NCI-H1092 (cell line): ENCODE measurements at places on chromosomes 11 and 22.

DNA sequence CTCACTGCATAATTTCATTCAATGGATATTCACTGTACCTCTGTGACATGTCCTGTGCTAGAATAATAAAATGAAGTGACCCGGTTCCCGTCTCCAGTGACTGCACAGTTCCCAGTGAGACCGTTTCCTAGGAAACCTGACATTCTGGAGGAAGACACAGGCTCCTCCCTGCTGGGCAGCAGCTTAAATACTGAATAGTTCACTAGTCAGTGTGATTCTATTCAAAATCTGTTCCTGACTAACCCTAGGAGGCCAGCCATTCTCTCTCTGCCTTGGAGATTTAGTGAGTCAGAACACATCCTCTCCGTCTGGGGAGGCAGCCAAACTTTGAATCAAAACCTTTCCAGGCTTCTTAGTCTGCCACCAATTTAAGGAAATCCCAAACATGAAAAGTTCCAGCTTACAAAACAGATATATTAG lies 11.3 kb downstream of the TRIM66 start:
- no peak for DNase-seq

DNA sequence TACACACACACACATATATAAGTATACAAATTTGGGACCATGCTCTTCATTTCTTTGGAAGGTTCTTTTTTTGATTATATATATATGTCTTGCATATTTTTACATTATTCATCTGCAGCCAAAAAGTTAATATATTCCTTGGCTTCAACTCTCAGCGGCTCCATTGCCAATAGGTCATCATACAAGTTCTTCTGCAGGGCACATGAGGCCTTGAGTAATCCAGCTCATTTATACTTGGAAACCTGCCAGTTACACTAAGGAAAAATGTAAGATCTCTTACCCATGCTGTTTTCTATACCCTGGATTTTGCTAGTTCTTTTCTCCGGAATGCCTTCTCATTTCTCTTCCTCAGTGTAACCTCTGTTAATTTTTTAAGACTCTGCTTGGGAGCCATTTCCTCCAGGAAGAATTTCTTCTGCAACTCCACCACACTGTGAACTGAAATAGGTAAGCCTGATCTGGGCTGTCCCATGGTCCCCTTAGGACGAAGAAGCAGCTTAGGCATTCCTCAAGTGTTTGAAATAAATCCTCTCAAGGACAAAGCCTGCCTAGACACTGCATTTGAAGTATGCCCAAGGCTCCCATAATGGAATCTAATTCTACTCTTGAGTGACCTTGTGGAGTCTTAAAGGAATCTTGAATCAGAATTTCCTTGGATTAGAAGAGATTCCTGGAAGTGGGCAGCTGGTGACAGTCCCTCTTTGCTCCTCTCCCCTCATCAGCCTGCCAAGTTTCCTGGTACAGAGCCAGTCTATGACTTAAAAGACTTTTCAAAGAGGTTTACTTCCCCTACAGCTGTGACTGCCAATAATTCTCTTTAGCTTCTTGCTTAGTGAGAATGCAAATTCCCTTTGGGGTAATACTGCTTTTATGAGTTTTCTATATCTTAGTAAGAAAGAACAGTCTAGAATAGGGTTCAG lies 182.8 kb downstream of the C11orf87 start:
- DNase-seq, result no peak

DNA sequence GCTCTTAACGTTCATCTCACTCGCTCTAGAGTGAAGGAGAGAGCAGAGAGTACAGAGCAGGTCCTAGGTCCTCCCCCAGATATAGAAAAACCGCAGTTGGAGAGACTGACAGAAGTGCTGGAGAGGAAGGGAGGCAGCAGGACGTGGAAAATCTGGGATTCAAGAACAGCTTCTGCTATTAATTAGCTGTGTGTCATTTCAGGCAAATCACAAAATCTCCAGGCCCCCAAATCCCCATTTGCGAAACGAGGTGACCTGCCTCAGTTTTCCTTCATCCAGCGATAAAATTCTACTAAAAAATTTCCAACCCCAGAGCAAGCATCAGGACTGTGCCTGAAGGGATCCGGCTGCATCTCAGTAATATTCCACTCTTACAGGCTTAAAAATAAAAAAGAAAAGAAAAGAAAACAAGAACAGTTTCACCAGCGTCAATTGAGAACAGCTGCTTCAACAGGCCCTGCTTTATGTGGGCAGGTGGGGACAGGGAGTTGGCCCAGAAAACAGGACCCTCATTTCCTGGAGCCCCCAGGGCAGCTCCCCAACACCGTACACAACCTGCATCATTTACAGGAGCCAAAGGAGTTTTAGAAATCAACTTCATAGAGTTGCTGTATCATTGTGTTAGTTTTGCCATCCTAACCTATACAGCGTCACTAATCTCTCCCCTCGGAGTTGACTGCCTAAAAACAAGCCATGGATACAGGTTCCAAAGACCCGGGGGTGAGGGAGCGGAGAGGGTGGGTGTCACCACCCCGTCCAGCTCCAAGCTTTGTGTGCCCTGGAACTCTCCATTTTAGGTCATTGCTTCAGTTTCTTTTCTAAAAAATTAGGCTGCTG lies 2.3 kb upstream of the MALAT1 start:
- peak; percentile 64 for DNase-seq

DNA sequence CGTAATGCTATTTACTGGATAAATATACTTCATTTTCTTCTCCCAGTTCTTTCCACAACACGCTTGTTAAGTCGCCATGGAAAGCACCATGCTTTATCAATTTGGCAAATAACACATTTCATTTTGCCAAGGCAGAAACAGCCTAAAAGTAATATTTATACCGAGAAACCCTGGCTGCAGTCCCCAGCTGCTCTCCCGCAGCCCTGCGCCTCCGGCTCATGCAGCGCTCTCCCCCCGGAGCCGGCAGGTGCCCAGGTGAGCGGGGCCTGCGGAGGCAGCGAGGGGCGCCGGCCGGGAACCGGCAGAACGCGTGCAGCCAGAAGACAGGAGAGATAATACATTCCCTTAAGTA lies 681 bp upstream of the ARHGEF12 start:
- DNase-seq, result peak; percentile 52

DNA sequence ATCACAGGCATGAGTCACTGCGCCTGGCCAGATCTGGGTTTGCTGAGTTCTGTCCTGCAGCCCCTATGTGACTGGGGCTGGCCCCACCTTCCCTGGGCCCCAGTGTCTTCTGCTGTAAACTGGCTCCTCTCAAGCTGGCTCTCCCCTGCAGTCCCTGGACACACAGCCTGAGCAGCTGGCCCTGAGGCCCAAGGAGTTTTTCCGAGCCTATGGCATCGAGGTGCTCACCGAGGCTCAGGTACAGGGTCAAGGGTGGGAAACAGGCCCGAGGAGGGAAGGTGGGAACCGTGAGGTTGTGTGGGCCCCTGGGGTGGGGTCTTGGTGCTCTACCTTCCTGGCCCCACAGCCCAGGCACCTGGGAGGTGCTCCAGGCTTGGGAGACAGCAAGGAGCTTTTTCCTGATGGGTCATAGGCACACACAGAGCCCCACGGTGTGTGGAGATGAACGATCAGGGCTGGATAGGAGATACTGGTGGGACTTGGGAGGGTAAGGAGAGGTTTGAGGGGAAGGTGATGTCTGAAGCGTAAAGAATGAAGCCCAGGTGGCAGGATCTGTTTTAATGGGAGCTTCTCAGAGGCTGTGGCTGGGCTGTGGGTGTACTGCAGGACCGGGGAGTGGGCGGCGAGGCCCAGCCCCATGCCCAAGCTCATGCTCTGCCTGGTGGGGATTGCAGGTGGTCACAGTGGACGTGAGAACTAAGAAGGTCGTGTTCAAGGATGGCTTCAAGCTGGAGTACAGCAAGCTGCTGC lies 6.4 kb upstream of the LZTR1 start:
- DNase-seq, result no peak

DNA sequence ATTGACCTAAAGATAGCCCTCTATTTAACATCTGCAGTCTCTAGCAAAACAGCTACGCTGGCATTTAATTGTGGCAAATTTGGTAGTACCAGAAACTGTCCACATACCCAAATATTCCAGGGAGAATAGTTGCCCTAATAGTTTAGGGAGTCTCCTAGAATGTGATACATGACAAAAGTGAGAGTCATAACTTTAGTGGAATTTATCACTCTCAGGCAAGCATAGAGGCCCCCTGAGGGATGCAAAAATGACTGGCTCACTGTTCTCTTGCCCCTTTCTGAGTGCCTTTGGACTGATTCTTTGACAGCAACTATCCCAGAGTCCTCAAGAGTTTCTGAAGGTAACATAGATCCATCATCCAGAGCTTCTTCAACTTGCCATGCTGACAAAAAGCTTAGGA lies 2.3 kb upstream of the OR51B4 start:
- no peak for DNase-seq

GRCh38 chr22:23235425-23235824 lies 55.1 kb downstream of the BCR start:
- no peak for DNase-seq

DNA sequence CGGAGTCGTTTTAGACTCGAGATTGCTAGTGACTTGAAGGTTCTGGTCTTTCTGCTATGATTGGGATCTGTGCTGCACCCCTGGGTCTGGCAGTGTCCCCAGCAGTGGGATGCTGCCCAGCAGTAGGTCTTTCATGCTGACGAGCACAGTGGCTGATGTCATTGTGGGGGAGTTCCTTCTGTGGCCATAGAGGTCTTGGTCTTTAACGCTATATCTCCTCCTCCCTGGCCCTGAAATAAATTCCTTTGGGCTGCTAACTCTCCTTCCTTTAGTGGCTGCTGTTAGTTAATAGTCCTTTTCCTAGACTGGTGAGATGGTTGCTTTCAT lies 136.3 kb downstream of the TEAD1 start:
- no peak for DNase-seq

GRCh38 chr11:79501707-79502106 lies 60.9 kb upstream of the TENM4 start:
- DNase-seq, result no peak

- DNase-seq, result no peak
Observed at GRCh38 chr22:19759427-19760057, 1.0 kb upstream of the TBX1 start.

- no peak for DNase-seq
Observed at GRCh38 chr11:75380716-75381420, 18.4 kb upstream of the RPS3 start.

GRCh38 chr22:35995348-35995747 lies 33.3 kb downstream of the RBFOX2 start:
- no peak for DNase-seq

- no peak for DNase-seq
Observed at GRCh38 chr22:50396751-50397370, 53.7 kb downstream of the PPP6R2 start.

DNA sequence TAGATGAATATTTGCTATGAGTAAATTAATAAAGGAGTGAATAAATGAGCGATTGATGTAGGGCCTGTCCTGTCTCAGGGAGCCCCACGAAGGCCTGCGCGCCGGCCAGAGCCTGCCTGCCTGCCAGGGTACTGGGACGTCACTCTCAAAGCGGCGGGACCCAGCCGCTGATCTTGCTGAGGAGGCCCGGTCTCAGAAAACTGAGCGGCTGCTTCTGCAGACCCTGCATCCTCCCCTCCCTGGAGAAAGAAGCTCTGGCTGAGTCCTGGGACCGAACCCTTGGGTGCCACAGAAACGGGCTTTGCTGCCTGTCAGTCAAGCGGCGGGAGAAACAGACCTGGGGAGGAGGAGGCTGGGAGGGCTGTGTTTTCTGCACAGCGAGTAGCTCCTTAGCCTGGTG lies 91.6 kb upstream of the B3GAT1 start:
- DNase-seq, result no peak
